CD4-positive, alpha-beta T cell treated with Interleukin-17A for 1 hour (primary cell): ENCODE measurements at places on chromosomes 13 and 19.

GRCh38 chr19:29524912-29525831, 622 bp upstream of the VSTM2B start:
- DNase-seq: no peak

- no peak for DNase-seq
These were observed 53.5 kb downstream of the TNFSF13B start for GRCh38 chr13:108323031-108323430.

- no peak for DNase-seq
These were observed 19.0 kb downstream of the NCLN start for GRCh38 chr19:3204646-3205275.

DNA sequence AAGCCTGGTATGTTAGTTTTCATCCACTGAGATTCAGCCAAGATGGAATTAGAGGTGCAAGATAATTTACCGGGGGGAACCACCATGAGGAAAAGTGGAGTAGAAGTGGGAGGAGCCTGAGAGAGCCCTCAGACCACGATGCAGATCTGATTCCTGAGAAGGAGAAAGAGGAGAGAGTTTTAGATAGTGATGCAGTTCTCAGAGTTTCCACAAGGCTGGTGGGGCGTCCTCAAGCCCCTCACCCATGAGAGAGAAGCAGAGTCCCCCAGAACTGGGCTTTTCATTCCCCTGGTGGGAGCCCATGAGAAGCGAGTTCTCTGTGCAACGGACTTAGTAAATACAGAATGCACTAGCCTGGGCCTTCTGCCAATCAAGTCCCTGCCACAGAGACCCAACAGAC, 18.1 kb downstream of the CEACAM5 start:
- no peak for DNase-seq

GRCh38 chr19:40371802-40372122, 18.2 kb downstream of the HIPK4 start:
- DNase-seq: no peak

GRCh38 chr13:112441779-112442310, 65.7 kb downstream of the SPACA7 start:
- DNase-seq: no peak
